ENCODE measurements at places on chromosomes 2 and 18. TPM values are rescaled to one million over a fixed set of nuclear protein-coding genes. Genes with fewer than 3 reads are reported as not detected.
A peak's percentile ranks its signal among the peaks of the same experiment; 100 is the strongest.

- DNase-seq = no peak
These were observed 380.6 kb upstream of the REG3G start for GRCh38 chr2:78644854-78645253.

GLS gene
- 279 TPM for total RNA-seq

DNA sequence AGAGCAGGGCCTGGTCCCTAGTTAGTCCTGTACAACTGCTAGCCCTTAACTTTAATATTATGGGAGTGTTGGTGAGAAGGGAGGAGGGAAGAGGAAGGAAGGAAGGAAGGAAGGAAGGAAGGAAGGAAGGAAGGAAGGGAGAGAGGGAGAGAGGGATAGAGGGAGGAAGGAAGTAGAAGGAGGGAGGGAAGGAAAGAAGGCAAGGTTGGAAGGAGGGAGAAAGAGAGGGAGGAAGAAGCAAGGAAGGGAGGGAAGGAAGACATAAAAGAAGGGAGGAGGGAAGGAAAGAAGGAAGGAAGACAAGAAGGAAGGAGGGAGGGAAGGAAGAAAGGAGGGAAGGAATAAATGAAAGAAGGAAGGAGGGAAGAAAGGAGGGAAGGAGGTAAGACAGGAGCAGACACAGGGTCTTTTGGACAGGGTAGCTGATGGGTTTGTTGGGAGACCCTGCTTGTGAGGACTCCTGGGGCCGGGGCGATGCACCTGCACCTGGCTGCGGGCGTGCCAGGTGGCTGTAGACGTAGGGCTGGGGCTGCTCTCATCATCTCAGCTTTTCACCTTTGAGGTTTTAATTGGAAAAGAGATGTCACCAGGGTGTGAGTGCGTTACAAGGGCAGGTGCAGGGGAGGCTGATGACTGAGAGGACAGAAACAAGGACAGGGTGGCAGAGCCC lies 5.9 kb upstream of the POMC start:
- no peak for DNase-seq

DNA sequence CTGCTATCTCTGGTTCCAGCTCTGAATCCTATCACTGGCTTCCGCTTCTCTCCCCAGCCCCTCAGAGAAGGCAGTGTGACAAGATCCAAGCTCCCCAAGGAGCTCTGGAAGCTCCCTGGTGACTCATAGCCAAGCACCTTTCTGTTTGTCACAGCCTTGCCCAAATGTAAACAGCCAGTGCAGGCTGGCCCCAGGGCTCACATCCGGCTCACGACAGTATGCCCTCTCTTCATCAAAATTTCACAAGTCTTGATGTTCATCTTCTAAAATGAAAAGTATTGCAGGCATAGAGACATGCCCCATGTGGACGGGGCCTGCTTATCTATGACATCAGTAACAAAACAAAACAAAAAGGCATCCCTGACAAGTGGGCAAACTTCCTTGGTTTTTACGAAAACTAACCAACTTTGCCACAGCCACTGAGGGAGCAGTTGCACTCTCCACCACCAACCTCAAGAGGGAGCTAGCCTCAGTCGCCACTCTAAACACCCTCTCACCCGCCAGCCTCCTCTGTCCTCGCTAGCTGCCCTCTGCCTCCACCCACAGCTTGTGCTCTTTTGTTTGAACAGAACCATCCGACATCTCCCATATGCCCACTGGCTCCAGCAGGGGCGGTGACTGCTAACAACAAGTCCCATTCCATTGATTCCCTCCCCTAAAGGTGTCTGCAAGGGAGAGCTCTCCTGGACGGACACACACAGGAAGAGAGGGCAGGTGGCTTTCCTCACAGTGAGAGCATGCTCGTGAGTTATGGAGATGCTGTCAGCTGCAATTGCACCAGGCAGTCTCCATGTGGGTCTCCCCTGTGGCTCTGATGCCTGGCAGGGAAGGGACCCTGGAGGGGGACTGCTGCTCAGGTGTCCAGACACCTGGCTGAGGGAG lies 71.0 kb upstream of the DAPL1 start:
- DNase-seq = no peak

IL1F10 gene
- total RNA-seq = not detected

AQP12B gene
- total RNA-seq = not detected

- DNase-seq = no peak
These were observed 38.8 kb upstream of the VIT start for GRCh38 chr2:36657703-36658102.

ANKRD29 gene
- 0.18 TPM for total RNA-seq

- peak; percentile 99 for DNase-seq
These were observed 416.5 kb downstream of the MEIS1 start for GRCh38 chr2:66851449-66851872.

- peak; percentile 15 for DNase-seq
These were observed 26.6 kb downstream of the ZFP36L2 start for GRCh38 chr2:43199492-43200488.

POTEJ gene
- not detected for total RNA-seq

GRCh38 chr2:17226941-17227490 lies 291.2 kb downstream of the RAD51AP2 start:
- no peak for DNase-seq

DNA sequence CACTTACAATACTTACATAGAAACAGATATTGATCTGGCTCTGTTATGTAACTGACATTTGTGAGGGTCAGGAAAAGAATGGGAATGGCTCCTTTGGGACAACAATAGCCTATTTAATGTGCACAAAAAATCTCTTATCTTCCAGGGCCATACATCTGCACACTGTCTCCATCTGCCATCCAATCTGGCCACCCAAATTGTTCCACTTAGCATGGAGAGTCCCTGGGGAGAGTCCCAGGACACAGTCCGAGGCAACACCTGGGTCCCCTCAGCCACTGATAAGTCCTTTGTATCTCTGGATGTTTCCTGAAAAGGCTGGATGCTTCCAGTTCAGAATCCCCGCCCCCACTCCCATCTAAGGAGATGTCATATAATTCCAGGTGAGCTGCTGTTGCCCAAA lies 274.2 kb upstream of the NCKAP5 start:
- DNase-seq = no peak

DNA sequence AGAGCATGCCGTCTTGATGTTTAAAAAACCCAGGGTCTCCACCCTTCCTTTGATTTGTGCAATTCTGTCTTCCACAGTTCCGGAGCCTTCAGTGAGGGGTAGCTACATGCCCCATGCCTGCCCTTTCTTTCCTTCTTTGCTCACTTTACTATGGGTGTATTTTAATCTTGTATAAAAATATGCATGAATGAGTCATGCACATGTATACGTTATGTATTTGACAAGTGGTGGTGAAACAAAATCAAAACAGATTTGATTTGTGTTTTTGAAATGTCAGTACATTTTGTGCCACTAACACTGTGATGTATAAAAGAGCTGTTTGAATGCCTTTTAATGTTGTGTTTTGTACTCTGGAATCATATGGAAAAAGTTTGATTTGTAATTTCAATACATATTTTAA lies 126.5 kb downstream of the RNF144A start:
- DNase-seq = no peak

ALPG gene
- not detected for total RNA-seq

GRCh38 chr2:156704132-156704531 lies 268.0 kb downstream of the GPD2 start:
- no peak for DNase-seq

PARD3B gene
- 15.3 TPM for total RNA-seq

GRCh38 chr2:22086726-22087125 lies 963.0 kb downstream of the TDRD15 start:
- DNase-seq = no peak

- DNase-seq = no peak
These were observed 80.6 kb upstream of the RTN4 start for GRCh38 chr2:55130849-55131248.

DNA sequence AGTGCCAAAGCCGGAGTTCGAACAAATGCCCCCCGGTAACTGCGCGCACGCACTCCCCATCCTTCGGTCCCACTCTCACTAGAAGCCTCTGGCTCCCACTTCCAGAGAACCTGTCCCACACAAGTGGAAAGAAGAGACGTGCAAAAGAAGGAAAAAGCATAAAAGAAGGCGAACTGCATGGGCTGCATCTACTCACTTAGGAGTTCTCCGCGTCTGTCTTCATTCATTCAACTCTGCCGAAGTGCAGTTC lies 312 bp downstream of the NR4A2 start:
- no peak for DNase-seq

GRCh38 chr2:113021312-113021711 lies 16.1 kb downstream of the IL36A start:
- no peak for DNase-seq

Measured in IMR-90 (cell line).